ENCODE measurements at places on chromosomes 2 and 18. TPM values are rescaled to one million over a fixed set of nuclear protein-coding genes. Genes with fewer than 3 reads are reported as not detected.

WDR75 gene
- total RNA-seq = 34.9 TPM

ITGAV gene
- total RNA-seq = 564 TPM

LGALSL gene
- total RNA-seq = 3.1 TPM

LYPD6B gene
- total RNA-seq = 9.4 TPM

GPR55 gene
- not detected for total RNA-seq

C2orf81 gene
- 3.1 TPM for total RNA-seq

CHRNA1 gene
- not detected for total RNA-seq

POTEC gene
- total RNA-seq = not detected

ZNF892 gene
- total RNA-seq = 20.7 TPM

DCDC2C gene
- not detected for total RNA-seq

EVA1A gene
- 88.3 TPM for total RNA-seq

CABLES1 gene
- total RNA-seq = 0.33 TPM

RTN4 gene
- total RNA-seq = 202 TPM

CROCC2 gene
- total RNA-seq = not detected

SPEG gene
- total RNA-seq = 40.8 TPM

SOX11 gene
- 5.9 TPM for total RNA-seq

CLEC4F gene
- total RNA-seq = not detected

MAL gene
- 0.76 TPM for total RNA-seq

TTC32 gene
- 7.9 TPM for total RNA-seq

RAPGEF4 gene
- 1.3 TPM for total RNA-seq

Data from placental epithelial cell (primary cell).